ENCODE measurements at places on chromosomes 4 and X.

- H3K27ac ChIP-seq: no peak overlapping the region
- H3K36me3 ChIP-seq: peaks cover 61% of the 10 kb centered on the region
- no peak overlapping the region for H3K4me3 ChIP-seq
- no peaks in the 10 kb centered on the region for H3K4me1 ChIP-seq
- peaks cover 4% of the 10 kb centered on the region for H3K27me3 ChIP-seq
Measured at GRCh38 chr4:11415409-11416070, 13.2 kb downstream of the HS3ST1 start.

DNA sequence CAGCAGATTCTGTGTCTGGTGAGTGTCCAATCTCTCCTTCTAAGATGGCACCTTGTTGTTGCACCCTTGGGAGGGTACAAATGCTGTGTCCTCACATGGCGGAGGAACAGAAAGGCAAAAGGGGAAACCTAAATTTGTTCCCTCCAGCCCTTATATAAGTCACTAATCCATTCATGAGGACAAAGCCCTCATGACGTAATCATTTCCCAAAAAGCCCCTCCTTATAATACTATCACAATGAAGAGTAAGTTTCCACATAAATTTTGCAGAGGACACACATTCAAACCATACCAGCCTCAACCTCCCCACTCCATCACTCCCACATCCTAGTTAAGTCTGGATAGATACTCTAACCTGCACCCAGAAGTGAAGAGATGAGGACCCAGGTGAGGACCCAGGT lies 63.1 kb downstream of the USP38 start:
- peaks cover 4% of the 10 kb centered on the region for H3K36me3 ChIP-seq
- no peak overlapping the region for H3K27ac ChIP-seq
- no peak overlapping the region for H3K4me3 ChIP-seq
- H3K4me1 ChIP-seq: peaks cover 25% of the 10 kb centered on the region

DNA sequence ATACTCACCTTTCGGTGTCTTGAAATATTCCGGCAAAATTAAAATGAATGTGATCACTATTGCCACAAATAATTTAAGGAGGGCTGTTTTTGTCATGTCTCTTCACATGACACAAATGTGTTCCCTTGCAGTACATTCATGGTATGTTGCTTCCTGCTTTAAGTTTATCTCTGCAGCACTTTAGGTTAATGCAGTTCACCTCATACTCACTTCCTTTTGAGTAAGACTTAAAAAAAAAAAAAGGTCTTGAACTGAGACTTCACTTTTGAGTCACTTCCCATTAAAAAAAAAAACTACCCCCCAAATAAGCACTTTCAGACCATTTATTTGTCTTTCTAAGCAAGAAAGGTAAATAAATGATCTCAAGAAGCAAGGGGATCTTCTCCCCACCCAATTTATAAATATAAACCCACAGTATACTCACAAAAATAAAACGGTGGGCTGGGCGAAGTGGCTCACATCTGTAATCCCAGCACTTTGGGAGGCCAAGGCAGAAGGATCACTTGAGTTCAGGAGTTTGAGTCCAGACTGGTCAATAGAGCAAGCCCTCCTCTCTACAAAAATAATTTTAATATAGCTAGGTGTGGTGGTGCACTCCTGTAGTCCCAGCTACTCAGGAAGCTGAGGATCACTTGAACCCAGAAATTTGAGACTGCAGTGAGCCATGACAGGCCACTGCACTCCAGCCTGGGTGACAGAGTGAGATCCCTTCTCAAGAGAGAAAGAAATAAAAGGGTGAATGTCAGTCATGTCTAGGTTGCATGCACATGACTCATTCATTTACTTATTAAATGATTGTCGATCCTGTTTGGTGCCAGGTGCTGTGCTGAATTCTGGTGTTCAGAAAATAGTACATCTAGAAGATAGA lies at the start of gene TMEM156:
Gene TMEM156, minus strand, starts transcription at position 192 of the 868 bp plus-strand sequence. Its CDS starts 96 bp downstream, at position 96.
- H3K36me3 ChIP-seq: no peaks in the 10 kb centered on the region
- H3K4me3 ChIP-seq: no peak within 1 kb of the TSS
- DNase-seq: no peak

- DNase-seq: no peak
- H3K27ac ChIP-seq: no peak overlapping the region
- H3K27me3 ChIP-seq: no peaks in the 10 kb centered on the region
Measured at GRCh38 chr4:27360790-27361267, 500.2 kb downstream of the STIM2 start.

- DNase-seq: no peak
- no peak overlapping the region for H3K27ac ChIP-seq
- H3K4me1 ChIP-seq: no peaks in the 10 kb centered on the region
- H3K36me3 ChIP-seq: peaks cover 44% of the 10 kb centered on the region
- no peak overlapping the region for H3K4me3 ChIP-seq
- H3K27me3 ChIP-seq: peaks cover 5% of the 10 kb centered on the region
Measured at GRCh38 chr4:10783351-10783750, 98.8 kb upstream of the CLNK start.

GRCh38 chr4:19514276-19515070 lies 737.2 kb upstream of the SLIT2 start:
- H3K4me3 ChIP-seq: no peak overlapping the region
- no peak for DNase-seq
- no peaks in the 10 kb centered on the region for H3K36me3 ChIP-seq
- H3K27me3 ChIP-seq: peaks cover 4% of the 10 kb centered on the region
- peaks cover 2% of the 10 kb centered on the region for H3K4me1 ChIP-seq
- no peak overlapping the region for H3K27ac ChIP-seq

GRCh38 chr4:100417565-100417964 lies 100.3 kb downstream of the EMCN start:
- no peak overlapping the region for H3K27ac ChIP-seq
- no peak for DNase-seq
- no peak overlapping the region for H3K4me3 ChIP-seq
- H3K4me1 ChIP-seq: peaks cover 7% of the 10 kb centered on the region

- H3K4me3 ChIP-seq: no peak overlapping the region
- DNase-seq: no peak
- peaks cover 15% of the 10 kb centered on the region for H3K4me1 ChIP-seq
Measured at GRCh38 chr4:78288327-78288726, 231.2 kb downstream of the FRAS1 start.

DNA sequence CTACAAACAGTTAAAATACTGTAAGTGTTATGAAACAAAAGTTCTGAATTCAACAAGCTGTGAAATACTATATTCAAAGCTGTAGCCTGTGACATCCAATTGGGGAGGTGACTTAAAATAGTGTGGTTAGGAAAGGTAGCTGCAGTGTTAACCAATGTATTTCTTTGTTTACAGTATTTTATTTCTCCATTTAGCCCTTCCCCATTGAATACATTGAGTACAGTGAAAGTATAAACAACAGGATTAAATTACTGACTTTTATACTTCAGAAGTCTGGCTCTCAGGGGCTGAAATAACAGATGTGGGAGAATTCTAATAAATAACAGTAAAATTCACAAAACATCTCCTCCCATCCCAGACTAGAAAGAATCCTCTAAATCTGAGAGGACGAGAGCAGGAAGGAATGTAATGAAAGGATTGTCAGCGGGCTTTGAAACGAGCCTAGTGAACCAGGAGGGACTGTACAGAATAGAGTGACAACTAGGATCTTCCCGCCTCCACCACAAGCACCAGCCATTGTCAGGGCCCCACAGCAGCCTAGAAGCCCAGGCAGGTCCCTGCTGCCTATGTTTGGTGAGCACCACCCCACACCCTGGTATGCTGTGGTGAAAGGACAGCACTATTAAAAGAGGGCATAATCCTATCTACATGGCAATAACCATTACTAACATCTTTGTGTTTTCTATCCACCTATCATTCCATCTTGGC lies 73.7 kb downstream of the SPCS3 start:
- no peaks in the 10 kb centered on the region for H3K36me3 ChIP-seq
- no peak overlapping the region for H3K4me3 ChIP-seq
- H3K27me3 ChIP-seq: no peaks in the 10 kb centered on the region
- peak; percentile 12 for DNase-seq
- no peak overlapping the region for H3K27ac ChIP-seq

- H3K36me3 ChIP-seq: peaks cover 36% of the 10 kb centered on the region
- no peaks in the 10 kb centered on the region for H3K27me3 ChIP-seq
- no peak for DNase-seq
- no peak overlapping the region for H3K4me3 ChIP-seq
- H3K27ac ChIP-seq: no peak overlapping the region
Measured at GRCh38 chr4:5869966-5870619, 22.8 kb downstream of the CRMP1 start.

DNA sequence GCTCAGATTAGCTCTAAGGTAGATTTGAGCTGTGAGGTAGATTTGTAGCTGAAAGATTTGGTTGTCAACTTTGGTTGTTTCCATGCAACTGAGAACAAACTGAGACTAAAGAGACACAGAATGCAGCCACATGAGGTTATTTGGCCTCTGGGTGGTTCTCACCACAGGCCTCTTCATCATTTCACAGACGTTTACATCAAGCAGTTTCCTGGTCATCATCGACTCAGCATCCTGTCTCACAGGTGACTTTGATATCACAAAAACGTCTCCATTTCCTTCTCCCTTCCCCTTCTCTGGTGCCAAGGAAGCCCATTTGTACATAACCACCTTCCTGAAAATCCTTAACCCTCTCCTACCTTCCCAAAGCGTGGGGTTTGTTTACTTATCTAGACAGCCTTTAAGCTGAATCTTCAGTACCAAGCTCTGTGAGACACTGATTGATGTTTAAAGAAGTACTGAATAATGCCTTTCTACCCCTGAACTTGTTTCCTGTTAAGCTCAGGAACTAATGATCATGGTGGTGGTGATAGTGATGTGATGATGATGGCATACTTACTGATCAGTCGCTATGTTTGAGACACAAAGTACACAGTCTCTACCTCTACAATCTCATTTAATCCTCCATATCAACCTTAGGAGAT lies 81.9 kb downstream of the FAM114A1 start:
- no peaks in the 10 kb centered on the region for H3K27me3 ChIP-seq
- no peak overlapping the region for H3K27ac ChIP-seq
- H3K4me1 ChIP-seq: no peaks in the 10 kb centered on the region
- DNase-seq: no peak

GRCh38 chrX:133294126-133294525 lies 76.0 kb upstream of the TFDP3 start:
- no peaks in the 10 kb centered on the region for H3K27me3 ChIP-seq
- no peak overlapping the region for H3K4me3 ChIP-seq
- DNase-seq: no peak

DNA sequence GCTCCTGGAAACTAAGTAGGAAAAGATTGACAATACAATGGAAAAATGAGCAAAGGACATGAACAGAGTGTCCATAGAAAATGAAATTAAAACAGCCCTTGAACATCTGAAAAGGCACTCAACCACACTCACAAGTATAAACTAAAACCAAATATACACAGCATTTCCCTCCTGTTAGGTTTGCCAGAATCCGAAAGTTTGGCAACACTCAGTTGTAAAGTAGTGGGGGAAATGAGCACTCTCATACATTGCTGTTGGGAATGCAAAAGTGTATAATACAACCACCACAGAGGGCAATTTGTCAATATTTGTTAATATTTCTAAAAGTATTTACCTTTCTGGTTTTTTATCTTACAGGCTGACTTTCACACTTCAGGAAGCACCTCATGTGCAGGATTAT lies 84.2 kb upstream of the TMEM164 start:
- H3K4me1 ChIP-seq: no peaks in the 10 kb centered on the region
- no peak overlapping the region for H3K27ac ChIP-seq
- H3K27me3 ChIP-seq: no peaks in the 10 kb centered on the region
- H3K4me3 ChIP-seq: no peak overlapping the region
- H3K36me3 ChIP-seq: no peaks in the 10 kb centered on the region

DNA sequence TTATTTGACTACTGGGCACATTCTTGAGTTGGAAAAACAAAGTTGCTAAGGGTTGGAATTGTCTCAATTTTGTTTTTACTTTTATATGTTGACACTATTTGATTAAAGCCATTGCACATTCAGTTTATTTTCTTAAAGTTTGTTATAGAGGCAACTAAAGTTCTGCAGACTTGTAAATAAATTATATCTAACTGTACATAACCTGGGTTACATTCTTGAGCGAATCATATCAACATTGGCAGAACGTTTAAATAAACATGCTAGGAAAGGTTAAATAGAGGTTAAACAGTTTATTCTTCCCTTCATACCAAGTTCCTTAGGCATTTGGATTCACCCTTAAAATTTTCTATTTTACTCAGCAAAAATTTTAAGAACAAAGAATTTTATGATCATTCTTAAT lies 74.5 kb downstream of the UCHL1 start:
- no peak overlapping the region for H3K27ac ChIP-seq
- no peaks in the 10 kb centered on the region for H3K36me3 ChIP-seq
- H3K4me1 ChIP-seq: peaks cover 27% of the 10 kb centered on the region
- DNase-seq: no peak

- peak overlapping the region; percentile 27 for H3K27ac ChIP-seq
- no peaks in the 10 kb centered on the region for H3K27me3 ChIP-seq
- DNase-seq: no peak
- H3K4me1 ChIP-seq: peaks cover 36% of the 10 kb centered on the region
- no peak overlapping the region for H3K4me3 ChIP-seq
Measured at GRCh38 chr4:182235021-182235795, 8.0 kb upstream of the TENM3 start.

- no peaks in the 10 kb centered on the region for H3K27me3 ChIP-seq
- H3K4me1 ChIP-seq: no peaks in the 10 kb centered on the region
- no peaks in the 10 kb centered on the region for H3K36me3 ChIP-seq
- DNase-seq: no peak
- H3K4me3 ChIP-seq: no peak overlapping the region
- no peak overlapping the region for H3K27ac ChIP-seq
Measured at GRCh38 chr4:33425936-33426335, 2705.8 kb downstream of the PCDH7 start.

GRCh38 chr4:96295143-96295741 lies 455.3 kb downstream of the PDHA2 start:
- DNase-seq: no peak
- no peak overlapping the region for H3K27ac ChIP-seq
- no peaks in the 10 kb centered on the region for H3K27me3 ChIP-seq
- H3K4me3 ChIP-seq: no peak overlapping the region
- peaks cover 13% of the 10 kb centered on the region for H3K4me1 ChIP-seq
- H3K36me3 ChIP-seq: no peaks in the 10 kb centered on the region

DNA sequence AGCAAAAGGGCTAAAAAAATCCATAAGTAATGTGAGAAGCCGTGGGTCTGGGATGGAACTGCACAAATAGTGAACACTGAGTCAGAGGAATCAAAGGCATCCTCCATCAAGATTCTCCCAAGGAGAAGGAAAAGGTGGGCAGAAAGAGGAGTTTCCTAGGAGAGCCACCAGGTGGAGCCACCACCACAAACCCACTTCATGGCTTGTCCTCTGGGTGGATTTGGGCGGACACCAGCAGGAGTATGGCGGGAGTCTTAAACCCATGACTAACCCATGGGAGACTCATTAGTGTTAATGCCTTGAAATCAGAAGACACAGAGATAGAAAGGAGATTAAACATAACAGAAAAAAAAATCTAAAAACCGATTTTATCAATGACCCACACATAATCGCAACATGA lies 147.7 kb downstream of the SH3KBP1 start:
- no peaks in the 10 kb centered on the region for H3K27me3 ChIP-seq
- no peaks in the 10 kb centered on the region for H3K36me3 ChIP-seq
- H3K27ac ChIP-seq: no peak overlapping the region
- peak; percentile 64 for DNase-seq
- peaks cover 3% of the 10 kb centered on the region for H3K4me1 ChIP-seq
- no peak overlapping the region for H3K4me3 ChIP-seq

GRCh38 chr4:184680698-184681097 lies 31.2 kb downstream of the PRIMPOL start:
- no peaks in the 10 kb centered on the region for H3K4me1 ChIP-seq
- H3K4me3 ChIP-seq: no peak overlapping the region
- H3K27me3 ChIP-seq: no peaks in the 10 kb centered on the region
- H3K36me3 ChIP-seq: peaks cover 13% of the 10 kb centered on the region
- H3K27ac ChIP-seq: no peak overlapping the region

GRCh38 chr4:14596904-14597303 lies 405.4 kb upstream of the CPEB2 start:
- no peak overlapping the region for H3K4me3 ChIP-seq
- no peaks in the 10 kb centered on the region for H3K27me3 ChIP-seq
- peaks cover 6% of the 10 kb centered on the region for H3K4me1 ChIP-seq
- no peak for DNase-seq
- H3K36me3 ChIP-seq: no peaks in the 10 kb centered on the region
